ENCODE measurements at places on chromosomes 4 and X.

GRCh38 chr4:61201561-61201960 lies 1.4 kb downstream of the ADGRL3 start:
- no peak for DNase-seq

GRCh38 chr4:146040623-146041022 lies 102.0 kb upstream of the ZNF827 start:
- no peak for DNase-seq

DNA sequence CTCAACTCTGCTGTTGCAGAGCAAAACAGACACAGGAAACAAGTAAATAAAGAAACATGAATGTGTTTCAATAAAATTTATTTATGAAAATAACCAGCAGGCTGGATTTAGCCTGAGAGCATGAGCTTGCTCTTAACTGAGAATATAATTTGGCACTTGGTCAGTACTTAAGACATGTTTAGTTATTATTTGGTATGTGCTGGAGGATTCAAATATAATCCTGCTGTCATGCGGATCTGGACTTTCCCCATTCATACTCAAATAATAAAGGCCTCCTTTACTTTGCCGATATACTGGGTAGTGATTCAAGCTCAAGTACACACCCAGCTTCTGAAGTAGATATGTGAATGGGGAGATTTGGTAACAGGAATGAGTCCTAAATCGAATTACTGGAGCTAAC lies 465.5 kb upstream of the HS3ST1 start:
- DNase-seq = no peak

- no peak for DNase-seq
These were observed 178.3 kb downstream of the OPHN1 start for GRCh38 chrX:68254738-68255645.

DNA sequence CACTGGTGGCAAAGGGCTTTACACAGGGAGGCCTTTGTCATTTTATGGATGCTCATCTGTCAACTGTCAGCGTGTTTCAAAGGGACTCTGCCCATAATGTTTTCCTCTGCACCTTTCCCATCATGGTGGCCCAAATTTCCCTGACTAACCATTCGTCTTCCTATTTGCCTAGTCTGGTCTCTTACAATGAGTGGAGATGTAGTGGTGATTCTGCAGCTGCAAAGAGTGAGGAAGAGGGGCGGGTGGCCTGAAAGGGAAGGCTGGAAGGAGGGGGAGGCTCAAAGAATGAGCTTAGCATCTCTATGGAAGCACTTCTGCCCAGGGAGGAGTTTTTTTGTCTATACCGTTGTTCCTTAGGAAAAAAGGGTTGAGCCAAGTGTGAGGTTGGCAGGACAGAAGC lies 447.5 kb downstream of the NKX6-1 start:
- DNase-seq = no peak

GRCh38 chr4:158754385-158755180 lies 14.2 kb upstream of the FNIP2 start:
- no peak for DNase-seq

- no peak for DNase-seq
These were observed 47.0 kb downstream of the AFF1 start for GRCh38 chr4:86981789-86982188.

DNA sequence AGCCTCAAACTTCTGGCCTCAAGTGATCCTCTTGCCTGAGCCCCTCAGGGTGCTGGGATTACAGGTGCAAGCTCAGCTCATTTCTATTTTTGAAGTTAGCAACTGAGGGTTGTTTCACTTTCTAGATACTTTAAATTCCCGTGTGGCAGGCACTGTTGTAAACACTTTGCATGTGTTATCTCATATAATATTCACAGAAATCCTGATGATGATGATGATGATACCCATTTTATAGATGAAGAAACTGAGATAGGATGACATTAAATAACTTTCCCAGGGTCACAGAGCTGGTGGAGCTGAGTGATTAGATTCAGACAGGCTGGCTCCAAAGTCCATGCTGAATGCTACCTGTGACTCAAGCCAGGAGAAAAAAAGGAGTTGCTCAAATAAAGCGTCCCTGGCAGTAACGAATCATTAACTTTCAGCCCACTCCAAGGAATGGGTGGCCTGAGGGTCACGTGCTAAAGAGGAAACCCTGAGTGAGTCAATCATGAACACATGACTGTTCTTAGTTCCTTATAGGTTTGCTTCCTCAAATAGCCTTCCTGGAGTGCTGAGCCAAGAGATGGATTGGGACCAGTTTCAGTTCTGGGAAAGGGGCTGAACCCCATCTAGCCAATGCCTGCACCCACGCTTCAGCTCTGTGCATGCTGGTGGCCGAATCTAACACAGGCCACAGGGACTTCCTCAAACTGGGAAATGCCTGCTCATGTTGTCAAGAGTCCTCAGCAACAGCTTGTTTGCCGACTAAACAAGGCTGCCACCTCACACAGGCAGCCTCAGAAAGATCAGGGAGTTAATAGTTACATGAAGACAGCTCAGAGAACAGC lies 52.8 kb downstream of the RBM47 start:
- peak; percentile 17 for DNase-seq

- DNase-seq = no peak
These were observed 17.6 kb downstream of the FGFBP1 start for GRCh38 chr4:15920723-15921591.

DNA sequence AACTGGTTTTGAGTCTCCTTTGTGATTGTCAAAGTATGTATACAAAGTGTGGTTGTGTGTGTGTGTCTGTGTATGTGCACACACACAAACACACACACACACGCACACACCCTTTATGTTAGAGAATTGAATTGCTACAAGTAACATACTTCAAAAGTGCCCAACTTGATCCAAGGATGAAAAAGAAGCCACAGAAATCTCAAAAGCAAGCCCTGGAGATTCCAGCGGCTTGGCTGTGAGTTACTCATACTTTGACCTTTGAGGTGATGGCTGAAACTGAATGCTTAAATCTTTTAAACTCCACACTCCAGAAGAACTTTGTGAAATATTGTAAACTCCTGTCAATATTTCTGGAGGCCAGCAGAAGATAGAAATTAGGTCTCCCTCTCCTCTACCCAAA lies 168.4 kb upstream of the NRK start:
- no peak for DNase-seq

GRCh38 chrX:11285651-11286050 lies 7.6 kb upstream of the AMELX start:
- DNase-seq = no peak

GRCh38 chrX:68669094-68669860 lies 21.8 kb downstream of the STARD8 start:
- no peak for DNase-seq

- no peak for DNase-seq
These were observed 7.8 kb upstream of the CHRNA9 start for GRCh38 chr4:40327340-40327739.

DNA sequence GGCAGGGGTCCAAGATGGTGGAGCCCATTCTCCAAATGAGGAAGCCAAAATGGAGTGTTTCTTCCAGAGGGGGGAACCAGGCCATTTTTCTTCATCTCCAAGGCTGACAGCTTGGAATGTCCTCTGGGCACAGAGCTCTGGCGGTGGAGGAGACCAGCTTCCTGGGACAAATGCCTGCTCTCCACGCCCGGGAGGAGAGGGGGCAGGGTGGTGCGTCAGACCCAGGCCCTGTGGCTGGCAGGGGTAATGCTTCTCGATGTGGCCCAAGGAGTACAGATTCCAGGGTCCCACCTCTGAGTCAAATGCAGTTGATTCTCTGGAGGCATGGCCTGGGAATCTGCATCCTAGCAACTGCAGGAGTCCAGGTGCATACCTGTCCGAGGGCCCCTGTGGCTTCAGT lies 44.6 kb upstream of the ADRA2C start:
- DNase-seq = no peak

DNA sequence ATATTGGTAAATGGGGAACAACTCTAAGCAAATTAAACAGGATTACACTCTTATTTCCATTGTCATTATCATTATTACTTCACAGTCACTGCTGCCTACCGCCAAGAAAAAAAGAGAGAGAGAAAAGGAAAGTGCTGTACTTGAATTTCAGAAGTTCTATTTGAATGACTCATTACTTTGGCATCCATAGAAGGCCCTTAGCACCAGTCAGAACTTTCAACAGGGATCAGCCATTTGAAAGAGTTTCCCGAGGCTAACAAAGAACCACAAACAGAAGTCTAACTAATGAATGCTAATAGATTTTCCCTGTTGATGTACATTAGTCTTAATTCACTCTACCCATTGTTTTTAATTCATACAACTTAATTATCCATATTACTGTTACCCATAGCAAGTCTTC lies 116.3 kb downstream of the SHROOM4 start:
- no peak for DNase-seq

DNA sequence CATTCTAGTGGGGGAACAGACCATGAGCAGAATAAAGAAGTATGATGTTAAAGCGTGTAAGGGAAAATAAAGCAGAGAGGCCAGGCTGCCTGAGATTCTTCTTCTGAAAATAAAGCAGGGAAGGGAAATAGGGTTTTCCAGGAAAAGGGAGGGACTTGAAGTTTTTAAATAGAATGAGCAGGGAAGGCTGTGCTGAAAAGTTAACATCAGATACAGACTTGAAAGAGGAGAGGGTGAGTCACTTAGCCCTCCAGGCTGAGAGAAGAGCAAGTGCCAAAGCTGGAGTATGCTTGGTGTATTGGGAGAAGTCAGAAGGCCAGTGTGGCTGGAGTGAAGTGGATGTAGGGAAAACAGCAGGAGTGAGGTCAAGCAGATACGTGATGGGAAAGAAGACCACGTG lies 10.0 kb upstream of the PLK4 start:
- DNase-seq = no peak

DNA sequence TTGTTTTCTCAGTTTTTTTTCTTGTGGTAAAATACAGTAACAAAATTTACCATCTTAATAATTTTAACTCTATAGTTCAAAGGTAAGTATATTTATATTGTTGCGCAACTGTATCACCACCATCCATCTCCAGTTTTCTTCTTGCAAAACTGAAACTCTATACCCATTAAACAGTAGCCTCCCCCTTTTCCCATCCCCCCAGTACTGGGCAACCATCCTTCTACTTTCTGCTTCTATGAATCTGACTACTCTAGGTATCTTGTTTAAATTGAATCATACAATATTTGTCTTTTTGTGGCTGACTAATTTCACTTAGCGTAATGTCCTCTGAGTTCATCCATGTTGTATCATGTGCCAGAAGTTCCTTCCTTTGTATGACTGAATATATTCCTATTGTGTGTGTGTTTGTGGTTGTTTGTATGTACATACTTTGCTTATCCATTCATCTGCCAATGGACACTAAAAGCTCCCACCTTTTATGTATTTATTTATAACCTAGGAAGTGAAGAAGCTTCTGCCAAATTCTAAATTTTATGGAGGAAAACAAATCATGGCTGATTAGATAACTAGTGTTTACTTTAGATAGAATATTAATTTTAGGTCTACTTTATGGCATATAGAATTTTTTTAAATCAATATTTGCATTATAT lies 10.0 kb downstream of the ABHD18 start:
- no peak for DNase-seq

DNA sequence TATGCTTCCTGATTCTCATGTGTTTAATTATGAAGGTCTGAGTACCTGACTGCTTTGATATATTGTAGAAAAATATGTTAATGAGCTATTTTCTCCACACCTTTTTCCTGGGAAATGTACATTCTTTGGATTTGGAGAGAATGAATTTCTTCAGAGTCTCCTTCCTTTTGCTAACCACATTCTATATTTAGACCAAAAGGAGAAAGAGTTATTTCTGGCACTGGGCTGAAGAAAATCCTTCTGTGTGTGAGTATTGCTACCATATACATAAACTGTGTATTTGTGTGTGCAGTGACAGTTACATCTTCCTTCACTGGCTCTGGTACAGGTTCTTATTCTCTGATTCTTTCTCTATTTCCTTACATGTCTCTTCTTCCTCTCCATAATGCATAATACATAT lies 44.5 kb upstream of the PGRMC2 start:
- no peak for DNase-seq

- DNase-seq = peak; percentile 27
These were observed 9.0 kb upstream of the SLC25A14 start for GRCh38 chrX:130330706-130331105.

DNA sequence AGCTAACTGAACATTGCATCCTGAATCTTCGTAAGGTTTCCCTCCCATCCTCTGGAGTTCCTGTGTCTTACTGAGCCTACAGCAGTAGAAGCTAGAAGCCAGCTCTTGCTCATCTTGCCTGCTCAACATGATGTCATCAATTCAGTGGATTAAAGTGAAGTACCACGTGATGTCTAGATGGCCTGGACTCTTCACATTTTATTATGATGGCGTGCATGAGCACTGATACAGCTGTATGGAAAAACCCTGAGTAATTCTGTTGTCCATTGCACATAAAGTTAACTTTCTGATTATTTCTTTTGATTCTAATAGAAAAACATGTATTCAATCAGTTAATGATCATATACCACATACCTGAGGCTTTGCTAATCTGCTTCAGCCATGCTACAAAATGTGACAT lies 2387.7 kb upstream of the TENM3 start:
- DNase-seq = no peak

GRCh38 chrX:68915778-68916177 lies 87.0 kb downstream of the EFNB1 start:
- DNase-seq = no peak

GRCh38 chr4:187770345-187770744 lies 225.2 kb upstream of the ZFP42 start:
- DNase-seq = no peak

GRCh38 chrX:6307156-6307555 lies 78.5 kb upstream of the NLGN4X start:
- DNase-seq = no peak

DNA sequence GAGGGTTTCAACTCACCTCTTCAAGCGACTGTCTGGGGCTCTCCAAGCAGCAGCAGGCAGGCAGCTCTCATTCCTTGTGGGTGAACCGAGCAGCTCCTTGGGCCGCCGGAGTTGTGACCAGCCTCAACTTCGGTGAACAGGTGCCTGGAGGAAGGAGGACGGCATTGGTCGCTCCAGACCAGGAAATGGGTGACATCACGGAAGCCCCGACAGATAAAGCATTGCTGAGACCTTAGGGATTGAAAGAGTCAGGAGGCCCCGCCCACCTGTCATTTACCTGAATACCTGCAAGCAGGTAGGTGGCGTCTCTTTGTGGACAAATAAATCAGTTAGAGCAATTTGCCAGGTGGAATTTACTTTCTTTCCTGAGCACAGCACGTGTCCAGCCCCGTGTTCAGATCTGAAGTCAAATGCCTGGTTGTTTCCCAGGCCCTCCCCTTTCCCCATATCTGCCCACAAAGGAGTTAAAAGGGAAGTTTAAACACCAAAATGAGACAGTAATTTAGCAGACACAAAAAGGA lies at the start of gene LNX1:
TSS of gene LNX1 (minus strand) at position 115 of the 521 bp plus-strand sequence. CDS start 17,484 bp downstream, outside the sequence.
- no peak for DNase-seq

DNA sequence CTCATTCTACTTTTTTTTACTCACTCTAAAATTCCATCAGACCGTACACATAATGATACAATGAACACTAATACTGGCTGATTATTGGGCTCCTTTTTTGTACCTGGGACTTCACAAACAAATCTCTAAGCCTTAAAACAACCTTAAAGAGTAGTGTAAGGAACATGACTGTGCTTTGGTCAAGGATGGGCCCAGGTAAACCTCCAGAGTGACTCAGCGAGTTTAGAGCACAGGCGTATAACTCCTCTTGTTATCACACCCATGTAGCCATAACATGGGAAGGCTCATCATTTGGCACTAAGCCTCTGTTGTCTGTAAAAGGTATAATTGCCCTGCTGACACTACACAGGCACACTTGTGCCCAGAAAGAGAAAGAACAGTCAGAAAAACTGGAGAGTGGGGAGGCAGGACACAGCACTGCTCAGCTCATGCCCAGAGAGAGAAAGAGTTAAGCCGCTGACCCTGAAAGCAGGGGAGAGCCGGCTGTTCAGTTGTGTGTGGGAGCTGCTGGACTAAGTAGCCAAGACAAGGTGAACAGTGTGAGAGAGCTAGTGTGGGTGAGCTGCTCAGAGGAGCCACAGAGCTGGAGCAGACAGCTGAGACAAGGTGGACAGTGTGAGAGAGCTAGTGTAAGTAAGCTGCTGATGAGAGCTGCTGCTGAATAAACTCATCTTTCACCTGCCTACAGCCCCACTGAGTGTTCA lies 319.6 kb upstream of the BMP3 start:
- no peak for DNase-seq
